ENCODE measurements at places on chromosomes 3 and 15.

GRCh38 chr3:50689558-50689957 is 14.8 kb downstream of the DOCK3 start:
- no peak for DNase-seq

DNA sequence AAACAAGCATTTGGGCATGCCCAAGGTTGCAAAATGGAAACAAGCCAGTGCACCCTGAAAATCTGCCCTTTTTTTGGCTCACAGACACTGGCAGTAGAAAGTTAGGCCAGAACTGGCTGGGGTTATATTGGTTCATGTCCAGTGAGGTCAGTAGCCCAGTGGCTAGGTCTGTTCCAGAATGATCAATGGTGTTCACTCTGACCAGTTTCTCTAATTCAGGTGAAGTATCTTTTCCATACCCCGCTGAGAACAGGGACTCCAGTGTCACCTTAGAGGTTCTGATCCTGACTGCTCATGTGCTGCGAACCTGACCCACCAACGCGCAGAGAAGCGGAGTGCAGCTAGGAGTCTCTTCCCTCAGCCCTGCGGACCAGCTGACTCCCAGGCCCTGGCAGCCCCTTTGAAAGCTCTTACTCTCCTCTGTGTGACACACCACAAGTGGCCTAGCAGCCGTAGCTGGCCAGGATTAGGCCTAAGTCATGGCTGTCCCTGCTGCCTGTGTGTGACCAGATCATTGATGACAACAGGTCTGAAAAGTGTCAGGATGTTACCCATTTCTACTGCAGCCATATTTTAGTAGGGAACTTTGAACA is 123.5 kb downstream of the GHSR start:
- DNase-seq: no peak

GRCh38 chr3:72454441-72454840 is 393.8 kb downstream of the SHQ1 start:
- no peak for DNase-seq

GRCh38 chr3:7508821-7509220 is 647.9 kb downstream of the GRM7 start:
- no peak for DNase-seq

- DNase-seq: no peak
Measured at GRCh38 chr3:4493941-4494894, 1.1 kb downstream of the ITPR1 start.

DNA sequence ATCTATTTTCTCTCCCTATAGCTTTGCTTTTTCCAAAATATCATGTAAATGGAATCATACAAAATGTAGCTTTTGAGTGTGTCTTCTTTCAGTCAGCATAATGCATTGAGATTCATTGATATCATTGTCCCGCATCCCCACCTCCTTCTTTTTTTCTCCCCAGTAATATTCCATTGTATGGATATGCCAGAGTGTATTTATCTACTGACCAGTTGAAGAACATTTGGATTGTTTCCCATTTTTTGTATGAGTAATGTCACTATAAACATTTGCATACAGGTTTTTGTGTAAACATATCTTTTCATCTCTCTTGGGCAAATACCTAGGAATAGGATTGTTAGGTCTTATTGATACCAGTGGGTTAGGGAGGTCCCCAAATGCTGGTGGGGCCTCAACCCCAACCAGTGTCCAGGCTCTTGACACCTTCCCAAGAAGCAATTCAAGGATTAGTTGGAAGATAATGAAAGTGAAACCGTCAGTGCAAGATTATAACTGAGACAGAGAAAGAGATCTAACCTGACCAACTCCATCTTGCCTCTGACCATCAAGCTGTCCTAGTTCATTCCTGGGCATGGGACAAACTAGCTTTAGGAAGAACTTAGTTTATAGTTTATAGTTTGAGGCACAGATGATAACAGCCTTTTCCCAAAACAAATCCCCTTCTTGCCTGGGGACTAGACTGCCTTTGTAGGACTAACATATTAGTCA is 7.4 kb upstream of the SLC33A1 start:
- no peak for DNase-seq

- DNase-seq: no peak
Measured at GRCh38 chr15:92527197-92527596, 128.4 kb downstream of the FAM174B start.

DNA sequence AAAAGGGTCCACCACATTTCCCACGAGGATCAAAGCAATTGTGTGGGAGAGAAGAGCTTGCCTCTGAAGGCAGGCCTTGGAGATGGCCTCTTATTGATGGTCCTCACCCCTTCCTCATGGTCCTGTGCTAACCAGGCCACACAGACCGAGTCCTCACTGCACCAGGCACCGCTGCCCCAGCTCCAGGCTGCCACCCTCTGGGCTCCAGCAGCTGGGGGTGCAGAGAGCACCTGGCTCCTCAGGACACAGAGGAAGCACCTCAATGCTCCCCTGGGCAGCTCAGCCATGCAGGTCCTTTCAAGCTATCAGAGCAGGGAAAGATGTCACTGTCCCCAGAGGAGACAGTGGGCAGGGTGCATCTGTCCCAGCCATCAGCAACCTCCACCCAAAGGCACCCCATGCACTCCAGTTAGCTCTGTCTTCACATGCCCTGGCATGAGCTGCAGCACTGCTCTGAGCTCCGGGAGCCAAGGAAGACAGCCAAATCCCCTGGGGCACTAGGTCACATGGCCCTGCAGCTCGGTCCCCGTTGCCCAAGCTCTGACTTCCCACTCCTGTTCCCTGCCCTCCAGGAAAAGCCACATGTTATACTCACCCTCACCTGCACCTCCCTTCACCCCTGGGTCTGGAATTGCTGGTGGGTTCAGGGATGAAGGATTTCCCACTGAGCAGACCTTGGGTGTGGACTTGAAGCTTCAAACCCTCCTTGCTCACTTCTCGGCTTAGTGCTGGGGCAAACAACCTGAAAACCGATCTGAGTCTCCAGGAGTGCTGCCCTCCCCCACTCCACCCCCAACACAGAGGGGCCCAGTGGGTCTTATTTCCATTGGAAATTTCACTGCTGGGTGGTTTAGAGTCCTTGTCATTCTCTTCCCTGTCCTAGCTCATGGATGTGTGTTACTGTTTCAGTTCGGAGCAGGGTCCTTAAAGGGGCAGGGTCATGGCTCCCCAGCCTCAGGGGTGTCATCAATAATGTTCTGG is 32.6 kb downstream of the ALS2CL start:
- no peak for DNase-seq

- no peak for DNase-seq
Measured at GRCh38 chr15:73467758-73468157, 24.8 kb downstream of the REC114 start.

GRCh38 chr3:130480736-130481135 is 36.2 kb upstream of the COL6A6 start:
- peak; percentile 78 for DNase-seq

DNA sequence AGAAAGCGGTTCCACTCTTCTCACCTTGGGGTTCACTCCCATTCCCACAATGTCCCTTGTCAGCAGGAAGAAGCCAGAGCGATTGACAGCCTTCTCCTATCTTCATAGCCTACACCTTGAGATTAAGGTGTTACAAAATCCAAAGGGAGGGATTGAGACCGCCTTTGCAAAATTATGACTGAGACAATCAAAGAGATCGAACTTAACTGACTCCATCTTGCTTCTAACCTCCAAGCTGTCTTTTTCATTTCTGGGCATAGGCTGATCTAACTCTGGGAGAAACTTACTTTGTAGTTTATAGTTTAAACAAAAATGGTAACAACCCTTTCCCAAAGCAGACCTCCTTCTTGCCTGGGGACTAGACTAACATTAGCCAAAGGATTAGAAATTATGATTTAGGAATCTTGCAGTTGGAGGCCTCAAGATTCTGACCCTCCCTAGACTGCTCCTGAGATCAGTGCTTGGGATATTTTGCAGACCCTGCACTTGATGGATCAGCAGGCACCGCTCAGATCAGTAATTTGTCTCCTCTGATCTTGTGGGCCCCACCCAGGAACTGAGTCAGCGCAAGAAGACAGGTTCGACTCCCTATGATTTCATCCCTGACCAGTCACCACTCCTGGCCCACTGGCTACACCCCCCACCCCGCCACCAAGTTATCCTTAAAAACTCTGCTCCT is 40.0 kb downstream of the PAQR5 start:
- DNase-seq: no peak

- DNase-seq: no peak
Measured at GRCh38 chr3:134877788-134878187, 82.7 kb downstream of the EPHB1 start.

- DNase-seq: no peak
Measured at GRCh38 chr3:141218926-141219325, 12.7 kb upstream of the PXYLP1 start.

DNA sequence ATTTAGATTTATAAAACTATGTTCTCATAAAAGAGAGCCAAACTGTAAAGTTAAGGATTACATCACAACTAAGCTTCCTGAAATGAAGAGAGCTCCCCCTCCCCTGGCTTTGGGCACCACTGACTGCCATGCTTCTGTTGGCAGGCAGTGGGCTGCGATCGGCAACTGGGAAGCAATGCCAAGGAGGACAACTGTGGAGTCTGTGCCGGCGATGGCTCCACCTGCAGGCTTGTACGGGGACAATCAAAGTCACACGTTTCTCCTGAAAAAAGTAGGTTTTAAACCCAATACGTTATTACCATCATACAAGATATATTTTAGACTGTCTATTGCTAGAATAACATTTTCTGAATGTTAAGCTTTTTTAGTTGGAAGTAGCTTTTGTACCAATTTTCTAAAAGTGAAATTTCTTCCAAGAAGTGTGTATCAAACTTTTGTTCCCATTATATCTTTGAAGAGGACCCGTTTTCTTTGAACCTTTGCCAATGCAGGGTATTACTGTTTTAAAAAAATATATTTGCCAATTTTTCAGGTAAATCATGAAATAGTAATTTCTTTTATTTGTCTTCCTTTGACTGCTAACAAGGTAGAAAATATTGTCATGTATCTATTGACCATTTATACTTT is 184.1 kb downstream of the ADAMTSL3 start:
- no peak for DNase-seq

- DNase-seq: no peak
Measured at GRCh38 chr15:35992791-35993190, 446.8 kb upstream of the DPH6 start.

DNA sequence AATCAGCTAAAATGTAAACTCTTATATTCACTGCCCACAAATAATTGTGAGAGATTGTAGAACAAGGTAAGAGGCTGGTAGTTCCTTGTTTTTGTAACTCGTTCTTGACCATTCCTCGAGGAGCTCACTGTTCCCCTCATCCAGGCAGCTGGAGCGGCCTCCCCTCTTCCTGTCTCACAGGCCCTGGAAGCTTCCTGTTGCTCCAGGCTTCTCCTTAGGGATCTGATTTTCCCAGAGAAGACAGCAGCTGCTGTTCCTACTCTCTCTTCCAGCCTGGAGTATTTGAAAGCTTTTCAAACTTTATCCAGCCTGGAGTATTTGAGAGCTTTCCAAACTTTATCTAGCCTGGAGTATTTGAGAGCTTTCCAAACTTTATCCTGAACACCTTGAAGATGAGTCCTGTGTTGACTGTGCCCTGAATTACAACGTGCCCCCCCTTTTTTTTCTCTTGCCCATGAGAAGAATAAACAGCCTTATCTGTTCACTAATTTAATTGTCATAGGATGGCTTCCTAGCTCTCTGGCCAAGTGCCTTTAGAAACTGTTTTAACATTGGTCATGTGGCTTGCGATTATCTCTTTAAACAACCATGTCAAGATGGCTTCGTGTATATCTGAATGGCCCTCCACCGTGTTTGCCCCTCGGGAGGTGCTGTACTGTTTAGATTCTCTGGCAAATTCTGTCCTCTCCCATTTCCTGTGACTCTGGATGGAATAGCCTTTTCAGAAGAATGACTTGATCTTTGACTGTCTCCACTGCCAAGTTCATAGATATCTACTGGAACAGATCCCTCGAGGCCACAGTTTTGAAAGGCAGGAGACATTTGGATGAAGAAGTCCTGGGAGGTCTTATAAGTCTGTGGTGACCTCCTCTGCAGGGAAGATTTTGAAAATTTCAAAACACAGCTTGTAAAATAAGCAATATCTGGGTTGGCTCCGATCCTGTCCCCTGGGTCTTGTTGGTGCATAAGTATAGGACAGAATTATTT is 4.8 kb downstream of the ADAMTSL3 start:
- no peak for DNase-seq

GRCh38 chr3:118968111-118968510 is 66.5 kb downstream of the IGSF11 start:
- DNase-seq: no peak

DNA sequence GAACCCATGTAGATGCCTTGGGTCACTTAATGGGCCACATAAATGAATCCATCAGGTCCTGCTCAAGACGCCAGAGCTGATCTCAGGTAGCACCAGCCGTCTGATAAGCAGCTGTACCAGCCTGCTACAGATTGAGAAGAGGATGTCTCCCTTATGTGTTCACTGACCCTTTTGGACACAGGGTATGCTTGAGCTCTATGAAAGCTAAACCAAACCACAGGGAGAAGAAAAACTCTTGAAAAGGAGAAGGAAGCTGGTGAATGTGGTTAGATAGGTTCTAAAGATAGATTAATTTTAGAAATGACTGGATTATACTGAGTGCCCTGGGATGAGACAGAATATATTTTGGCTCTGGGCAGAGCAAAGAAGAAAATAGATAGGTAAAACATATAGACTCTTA is 187.5 kb downstream of the SPATA16 start:
- no peak for DNase-seq

GRCh38 chr3:184423561-184423960 is 43.7 kb downstream of the CHRD start:
- DNase-seq: no peak

DNA sequence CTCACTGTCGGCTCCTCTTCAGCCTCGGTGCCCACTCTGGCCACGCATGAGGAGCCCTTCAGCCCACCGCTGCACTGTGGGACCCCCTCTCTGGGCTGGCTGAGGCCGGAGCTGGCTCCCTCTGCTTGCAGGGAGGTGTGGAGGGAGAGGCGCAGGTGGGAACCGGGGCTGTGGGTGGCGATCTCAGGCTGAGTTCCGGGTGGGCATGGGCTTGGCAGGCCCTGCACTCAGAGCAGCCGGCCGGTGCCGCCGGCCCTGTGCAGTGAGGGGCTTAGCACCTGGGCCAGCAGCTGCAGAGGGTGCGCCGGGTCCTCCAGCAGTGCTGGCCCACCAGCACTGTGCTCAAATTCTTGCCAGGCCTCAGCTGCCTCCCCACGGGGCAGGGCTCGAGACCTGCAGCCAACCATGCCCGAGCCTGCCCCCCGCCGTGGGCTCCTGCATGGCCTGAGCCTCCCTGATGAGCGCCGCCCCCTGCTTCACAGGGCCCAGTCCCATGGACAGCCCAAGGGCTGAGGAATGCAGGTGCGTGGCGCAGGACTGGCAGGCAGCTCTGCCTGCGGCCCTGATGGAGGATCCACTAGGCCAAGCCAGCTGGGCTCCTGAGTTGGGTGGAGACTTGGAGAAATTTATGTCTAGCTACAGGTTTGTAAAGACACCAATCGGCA is 899.1 kb downstream of the SI start:
- DNase-seq: no peak
